ENCODE measurements at places on chromosomes 7 and 10. TPM values are rescaled to one million over a fixed set of nuclear protein-coding genes. Genes with fewer than 3 reads are reported as not detected.

CALHM1 gene
- total RNA-seq: not detected

GALNT17 gene
- 2.4 TPM for total RNA-seq

PYROXD2 gene
- total RNA-seq: 14.8 TPM

GRM3 gene
- total RNA-seq: not detected

FOXK1 gene
- 25.0 TPM for total RNA-seq

LRRD1 gene
- 0.09 TPM for total RNA-seq

OR2A1 gene
- not detected for total RNA-seq

ARHGEF5 gene
- 32.3 TPM for total RNA-seq

DNA sequence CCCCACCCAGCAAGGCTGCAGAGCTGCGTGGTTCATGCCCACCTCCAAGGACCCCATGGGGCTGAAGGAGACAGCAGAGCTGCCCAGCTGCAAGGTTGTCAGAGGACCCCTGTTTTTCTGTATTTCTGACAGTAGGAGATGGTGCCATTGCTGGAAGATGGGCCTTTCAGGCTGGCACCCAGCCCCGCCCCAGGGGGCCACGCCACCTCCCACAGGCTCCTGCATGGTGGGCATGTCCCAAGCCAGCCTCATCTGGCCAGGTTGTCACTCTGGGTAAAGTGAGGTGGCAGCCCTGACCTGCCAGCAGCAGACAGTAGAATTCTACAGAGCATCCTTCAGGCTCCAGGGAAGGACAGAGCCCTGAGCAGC is 75.5 kb upstream of the RET start:
- no peak overlapping the region for H3K27ac ChIP-seq
- no peak overlapping the region for H3K4me3 ChIP-seq
- no peaks in the 10 kb centered on the region for H3K27me3 ChIP-seq
- H3K4me1 ChIP-seq: no peaks in the 10 kb centered on the region
- no peaks in the 10 kb centered on the region for H3K36me3 ChIP-seq
- DNase-seq: no peak

DNA sequence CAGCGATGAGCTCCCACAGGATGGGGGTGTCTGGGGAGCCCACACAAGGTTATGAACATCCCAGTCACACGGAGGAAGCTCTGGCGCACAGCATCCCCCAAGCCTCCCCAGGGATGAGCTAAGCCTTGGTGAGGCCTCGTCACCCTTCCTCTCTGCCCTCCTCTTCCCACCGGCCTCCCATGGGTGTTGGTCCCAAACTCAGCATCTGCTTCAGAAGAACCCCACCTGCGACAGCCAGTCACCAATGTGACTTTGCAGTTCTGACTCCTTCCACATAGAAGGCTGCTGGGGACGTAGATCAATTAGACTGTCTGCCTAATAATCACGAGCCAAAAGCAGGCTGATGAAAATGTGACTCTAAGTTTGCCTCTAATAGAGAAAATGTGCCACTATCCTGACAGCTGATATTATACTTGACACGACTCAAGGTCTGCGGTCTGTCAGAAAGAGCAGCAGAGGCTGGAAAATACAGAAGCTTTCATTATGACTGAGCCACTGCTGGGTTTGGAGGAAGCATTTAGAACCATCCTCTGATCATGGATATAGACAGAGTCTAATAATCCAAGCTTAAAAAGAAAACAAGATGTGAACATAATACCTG is 116.0 kb upstream of the PFKP start:
- no peaks in the 10 kb centered on the region for H3K36me3 ChIP-seq
- no peaks in the 10 kb centered on the region for H3K27me3 ChIP-seq
- no peak overlapping the region for H3K27ac ChIP-seq
- H3K4me3 ChIP-seq: no peak overlapping the region
- no peaks in the 10 kb centered on the region for H3K4me1 ChIP-seq

GRCh38 chr10:104387130-104387888 is 33.7 kb downstream of the CFAP58 start:
- no peaks in the 10 kb centered on the region for H3K27me3 ChIP-seq
- no peak overlapping the region for H3K27ac ChIP-seq
- H3K36me3 ChIP-seq: no peaks in the 10 kb centered on the region
- no peak overlapping the region for H3K4me3 ChIP-seq

DNA sequence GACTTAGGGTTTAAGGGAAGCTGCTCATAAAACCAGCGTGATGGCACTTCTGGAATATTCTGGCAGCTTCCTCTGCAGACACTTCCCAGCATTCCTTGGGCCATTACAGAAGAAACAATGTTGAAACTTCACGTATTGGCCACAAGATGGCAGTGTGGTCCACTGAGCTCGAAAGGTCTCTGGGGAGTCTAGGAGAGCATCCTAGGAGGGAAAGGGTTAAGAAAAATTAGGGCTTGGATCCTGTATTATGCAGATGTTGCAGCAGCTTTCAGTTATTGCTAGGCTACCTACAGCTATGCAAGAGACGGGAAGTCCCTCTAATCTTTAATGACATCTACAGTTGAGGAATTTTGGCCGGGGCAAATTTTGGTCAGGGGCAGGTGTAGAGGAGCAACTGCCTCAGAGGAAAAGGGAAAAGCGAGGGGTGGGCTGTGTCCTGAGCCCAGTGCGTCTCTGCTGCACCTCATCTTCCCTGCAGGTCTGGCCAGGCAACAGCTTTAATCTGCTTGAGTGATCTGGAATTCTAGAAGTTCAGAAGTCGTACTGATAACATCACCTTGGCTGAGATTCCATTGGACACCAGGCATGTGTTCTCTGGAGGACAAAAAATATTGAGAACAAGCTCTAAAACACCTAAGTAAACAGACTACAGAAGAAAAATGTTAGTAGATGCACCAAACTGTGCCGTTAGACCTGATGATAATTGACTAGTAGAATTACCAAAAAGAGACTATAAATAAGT is 220.8 kb upstream of the PRSS58 start:
- no peaks in the 10 kb centered on the region for H3K36me3 ChIP-seq
- H3K4me3 ChIP-seq: no peak overlapping the region
- H3K27me3 ChIP-seq: no peaks in the 10 kb centered on the region
- H3K27ac ChIP-seq: no peak overlapping the region

DNA sequence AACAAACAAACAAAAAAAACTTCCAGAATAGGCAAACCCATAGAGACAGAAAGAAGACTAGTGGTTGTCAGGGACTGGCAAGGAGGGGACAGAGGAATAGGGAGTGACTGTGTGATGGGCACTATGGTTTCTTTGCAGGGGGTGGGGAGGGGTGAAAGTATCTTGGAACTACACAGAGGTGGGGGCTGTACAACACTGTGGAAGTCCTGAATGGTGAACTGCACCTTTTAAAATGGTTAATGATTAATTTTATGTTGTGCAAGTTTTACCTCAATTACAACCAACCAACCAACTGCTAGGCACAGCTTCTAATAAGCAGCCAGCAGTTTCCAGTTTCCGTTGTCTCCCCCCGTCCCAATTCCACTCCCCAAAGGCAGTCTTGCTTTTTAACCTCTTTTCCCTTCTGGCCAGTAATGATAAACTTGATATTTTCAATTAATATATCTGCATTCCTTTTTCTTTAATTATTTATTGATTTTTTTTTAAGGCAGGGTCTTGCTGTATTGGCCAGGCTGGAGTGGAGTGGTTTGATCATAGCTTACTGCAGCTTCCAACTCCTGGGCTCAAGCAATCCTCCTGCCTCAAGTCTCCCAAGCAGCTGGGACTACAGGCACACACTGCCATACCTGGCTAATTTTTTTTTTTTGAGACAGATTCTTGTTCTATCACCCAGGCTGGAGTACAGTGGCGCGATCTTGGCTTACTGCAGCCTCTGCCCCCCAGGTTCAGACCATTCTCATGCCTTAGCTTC is 46.8 kb downstream of the HIP1 start:
- no peak overlapping the region for H3K27ac ChIP-seq
- H3K36me3 ChIP-seq: no peaks in the 10 kb centered on the region
- no peak overlapping the region for H3K4me3 ChIP-seq
- no peaks in the 10 kb centered on the region for H3K4me1 ChIP-seq
- no peak for DNase-seq

DNA sequence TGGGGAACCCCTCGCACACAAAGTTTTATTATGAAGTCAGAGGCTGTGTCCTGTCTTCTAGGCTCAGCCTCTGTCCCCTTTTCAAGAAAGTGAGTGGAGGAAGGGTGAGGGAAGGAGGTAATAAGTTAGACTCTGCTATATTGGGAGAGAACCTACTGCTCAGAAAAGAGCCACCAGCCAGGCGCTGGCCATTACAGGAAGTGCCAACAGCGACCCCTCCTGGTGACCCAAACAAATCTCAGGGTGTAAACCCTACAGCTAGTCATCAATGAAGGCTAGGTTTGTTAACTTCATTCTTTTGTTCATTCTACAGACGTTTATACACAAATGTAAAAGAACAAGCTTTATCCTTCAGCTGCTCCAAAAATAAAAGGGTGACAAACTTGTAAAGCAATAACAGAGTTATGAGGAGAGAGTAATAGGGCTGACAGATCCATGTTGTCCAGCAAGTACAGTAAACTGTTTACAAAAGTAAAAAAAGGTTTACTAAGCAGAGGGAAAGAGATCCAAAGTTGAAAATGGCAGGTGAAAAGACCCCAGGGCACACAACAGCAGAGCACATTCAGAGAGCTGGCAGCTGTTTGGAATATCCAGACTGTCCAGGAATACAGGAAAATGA is 82.7 kb downstream of the FAM204A start:
- H3K36me3 ChIP-seq: no peaks in the 10 kb centered on the region
- DNase-seq: no peak
- H3K4me3 ChIP-seq: no peak overlapping the region
- no peaks in the 10 kb centered on the region for H3K4me1 ChIP-seq
- no peak overlapping the region for H3K27ac ChIP-seq

DNA sequence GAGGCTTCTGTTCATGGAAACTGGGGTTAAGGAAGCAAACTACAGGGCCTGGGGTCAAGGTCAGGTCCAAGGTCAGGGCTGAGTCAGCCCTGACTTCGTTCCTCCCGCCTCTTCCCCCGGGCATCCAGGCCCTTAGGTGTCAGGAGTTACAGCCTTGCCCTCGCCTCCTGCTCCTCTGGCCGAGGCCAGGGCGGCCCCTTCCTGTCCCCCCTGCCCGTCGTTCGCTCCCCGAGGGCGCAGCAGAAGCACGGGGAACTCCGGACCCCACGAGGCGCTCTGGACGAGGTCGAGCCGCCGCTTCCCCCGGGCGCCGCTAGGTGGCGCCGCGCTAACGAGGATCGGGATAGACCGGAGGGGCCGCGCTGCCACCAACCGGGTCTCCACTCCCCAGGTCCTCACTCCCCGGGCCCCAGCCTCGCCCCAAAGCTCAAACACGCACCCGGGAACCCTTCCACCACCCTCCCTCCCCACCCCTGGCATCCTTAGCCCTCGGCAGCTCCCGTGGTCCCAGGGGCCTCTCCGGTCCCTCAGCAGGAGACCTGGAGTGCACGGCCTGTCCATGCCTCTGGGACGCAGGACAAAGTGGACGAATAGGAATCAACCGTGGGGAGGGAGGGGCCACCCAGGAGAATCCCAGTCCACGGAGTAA is 59.2 kb upstream of the MYL10 start:
- peaks cover 8% of the 10 kb centered on the region for H3K4me1 ChIP-seq
- H3K4me3 ChIP-seq: no peak overlapping the region
- no peaks in the 10 kb centered on the region for H3K36me3 ChIP-seq
- peak; percentile 82 for DNase-seq
- no peak overlapping the region for H3K27ac ChIP-seq

- DNase-seq: no peak
- H3K36me3 ChIP-seq: no peaks in the 10 kb centered on the region
- no peaks in the 10 kb centered on the region for H3K27me3 ChIP-seq
Measured at GRCh38 chr10:1603181-1603580, 134.1 kb downstream of the ADARB2 start.

- no peak overlapping the region for H3K27ac ChIP-seq
- H3K4me3 ChIP-seq: no peak overlapping the region
Measured at GRCh38 chr10:80664071-80664680, 126.5 kb downstream of the SH2D4B start.

GRCh38 chr7:158256091-158256816 is 331.4 kb downstream of the PTPRN2 start:
- no peak overlapping the region for H3K27ac ChIP-seq
- peak; percentile 27 for DNase-seq
- H3K4me1 ChIP-seq: no peaks in the 10 kb centered on the region
- no peaks in the 10 kb centered on the region for H3K36me3 ChIP-seq
- no peak overlapping the region for H3K4me3 ChIP-seq

DNA sequence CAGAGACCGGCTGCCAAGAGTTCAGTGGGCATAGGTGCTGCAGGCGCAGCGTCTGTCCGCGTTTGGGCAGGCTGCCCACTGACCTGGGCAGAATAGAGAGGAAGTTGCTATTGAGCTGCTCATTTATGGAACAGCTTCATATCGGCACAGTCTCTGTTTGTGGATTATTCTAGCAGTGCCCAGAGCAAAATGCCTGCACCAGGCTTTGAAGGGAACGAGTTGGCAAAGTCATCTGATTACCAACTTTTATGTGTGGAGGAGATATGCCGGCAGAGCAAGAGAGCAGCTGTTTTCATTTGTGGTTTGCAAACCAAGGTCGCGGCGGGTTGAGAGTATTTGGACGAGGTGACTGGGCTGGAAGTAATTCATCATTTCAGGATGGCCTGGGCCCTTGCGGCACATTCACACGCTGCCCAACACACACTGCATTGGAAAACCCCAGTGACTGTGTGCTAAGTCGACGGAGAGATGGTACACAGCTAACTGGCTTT is 228.5 kb downstream of the TCERG1L start:
- no peaks in the 10 kb centered on the region for H3K4me1 ChIP-seq
- DNase-seq: no peak
- no peaks in the 10 kb centered on the region for H3K36me3 ChIP-seq
- H3K4me3 ChIP-seq: no peak overlapping the region
- no peak overlapping the region for H3K27ac ChIP-seq

- peaks cover 16% of the 10 kb centered on the region for H3K4me1 ChIP-seq
- no peak overlapping the region for H3K4me3 ChIP-seq
- no peak for DNase-seq
- H3K27me3 ChIP-seq: no peaks in the 10 kb centered on the region
- H3K27ac ChIP-seq: no peak overlapping the region
Measured at GRCh38 chr7:98884416-98884815, 6.1 kb downstream of the TRRAP start.

DNA sequence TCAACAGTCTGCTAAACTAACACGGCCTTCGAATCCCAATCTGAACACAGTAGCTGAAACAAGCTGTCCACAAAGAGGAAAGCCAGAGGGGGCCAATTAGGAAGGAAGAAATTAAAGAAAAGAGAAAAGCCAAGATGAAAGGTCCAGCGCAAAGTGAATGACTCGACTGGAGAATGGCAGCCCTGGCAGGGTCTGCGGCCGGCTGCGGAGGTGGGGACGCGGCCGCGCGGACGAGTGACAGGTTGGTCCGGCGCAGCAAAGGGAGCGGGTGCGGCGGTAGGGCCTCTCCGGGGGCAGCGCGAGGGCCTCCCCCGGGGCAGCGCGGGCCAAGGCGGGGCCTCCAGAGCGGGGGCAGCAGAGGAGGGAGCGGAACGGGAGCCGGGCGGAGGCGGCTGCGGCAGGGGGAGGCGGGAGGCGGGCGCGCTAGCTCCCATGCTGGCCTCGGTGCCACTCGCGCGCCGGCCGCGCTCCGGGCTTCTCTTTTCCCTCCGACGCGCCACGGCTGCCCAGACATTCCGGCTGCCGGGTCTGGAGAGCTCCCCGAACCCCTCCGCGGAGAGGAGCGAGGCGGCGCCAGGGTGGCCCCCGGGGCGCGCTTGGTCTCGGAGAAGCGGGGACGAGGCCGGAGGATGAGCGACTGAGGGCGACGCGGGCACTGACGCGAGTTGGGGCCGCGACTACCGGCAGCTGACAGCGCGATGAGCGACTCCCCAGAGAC is at the start of gene VWC2:
Gene VWC2 (plus strand): TSS at position 421 of the 718 bp plus-strand sequence. CDS start 1,798 bp downstream, outside the sequence.
- peaks cover 5% of the 10 kb centered on the region for H3K4me1 ChIP-seq
- H3K27ac ChIP-seq: no peak within 1 kb of the TSS
- H3K4me3 ChIP-seq: peak within 1 kb of the TSS; percentile 27
- DNase-seq: peak; percentile 78
- peaks cover 54% of the 10 kb centered on the region for H3K27me3 ChIP-seq
- H3K36me3 ChIP-seq: no peaks in the 10 kb centered on the region

All from left lung (tissue), 14 donors.